ENCODE measurements at places on chromosomes 5 and 9.

- no peak for DNase-seq
Observed at GRCh38 chr9:72415163-72415562, 50.2 kb upstream of the ZFAND5 start.

GRCh38 chr9:134434894-134435506 is 108.7 kb downstream of the RXRA start:
- no peak for DNase-seq

DNA sequence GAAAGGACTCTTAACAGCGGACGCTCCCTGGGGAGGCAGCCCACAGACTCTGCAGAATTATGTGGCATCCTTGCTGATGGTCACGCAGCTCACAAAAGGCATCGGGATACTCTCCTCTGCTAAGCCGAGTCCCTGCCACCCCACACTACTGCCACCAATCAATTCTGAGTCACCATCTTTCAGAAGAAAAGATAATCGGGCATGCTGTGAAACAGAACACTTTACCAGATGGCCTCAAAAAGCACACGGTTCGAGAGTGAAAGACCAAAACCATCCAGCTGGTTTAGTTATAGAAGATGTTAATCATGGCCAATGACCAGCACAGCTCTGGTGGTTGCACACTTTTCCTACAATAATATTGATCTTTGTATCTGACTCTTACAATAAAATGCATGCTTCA is 136.3 kb downstream of the MYO10 start:
- no peak for DNase-seq

DNA sequence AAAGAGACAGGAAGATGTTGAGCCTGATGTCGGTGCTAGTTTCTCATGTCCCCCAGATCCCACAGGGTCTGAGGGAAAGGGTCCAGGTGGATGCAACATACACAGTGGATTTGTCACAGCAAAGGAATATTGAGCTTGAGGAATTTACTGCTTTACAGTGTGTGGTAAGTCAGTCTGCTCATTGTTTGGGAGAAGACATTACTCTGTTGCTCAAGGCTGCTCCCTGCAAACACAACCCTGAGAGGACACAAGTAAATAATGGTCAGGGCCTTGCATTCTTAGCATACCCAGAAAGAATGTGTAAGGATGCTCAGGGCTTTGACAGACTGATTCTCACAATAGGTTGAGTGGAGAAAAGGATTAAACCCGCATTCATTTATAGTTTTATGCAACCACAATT is 7.3 kb upstream of the MAN2A1 start:
- DNase-seq: no peak
